ENCODE measurements at places on chromosomes 1 and 21.
A peak's percentile ranks its signal among the peaks of the same experiment; 100 is the strongest.

GRCh38 chr1:33093004-33093403 lies 12.1 kb downstream of the AZIN2 start:
- DNase-seq: peak; percentile 22

GRCh38 chr1:16019644-16020277 lies 1.9 kb upstream of the HSPB7 start:
- peak; percentile 18 for DNase-seq

DNA sequence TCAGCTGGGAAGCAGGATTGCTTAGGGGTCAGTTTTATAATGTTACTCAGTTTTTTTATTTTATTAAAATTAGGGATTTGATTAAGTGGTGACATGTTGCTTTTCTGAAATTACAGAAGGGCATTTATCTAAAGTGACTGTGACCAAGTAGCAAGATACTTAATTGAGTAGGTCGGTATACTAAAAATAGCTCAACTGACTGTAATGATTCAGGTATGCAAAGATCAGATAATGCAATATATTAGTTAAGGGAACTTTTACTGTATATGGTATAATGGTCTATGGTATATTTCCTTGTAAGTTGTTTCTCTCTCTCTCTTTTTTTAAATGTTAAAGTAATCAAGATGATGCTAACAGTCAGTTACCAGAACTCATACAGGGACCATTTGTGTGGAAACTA lies 26.2 kb downstream of the RLF start:
- no peak for DNase-seq

- peak; percentile 93 for DNase-seq
Observed at GRCh38 chr1:202810615-202811295, at the start of gene PCAT6. PCAT6 (plus strand) TSS chr1:202810954.

DNA sequence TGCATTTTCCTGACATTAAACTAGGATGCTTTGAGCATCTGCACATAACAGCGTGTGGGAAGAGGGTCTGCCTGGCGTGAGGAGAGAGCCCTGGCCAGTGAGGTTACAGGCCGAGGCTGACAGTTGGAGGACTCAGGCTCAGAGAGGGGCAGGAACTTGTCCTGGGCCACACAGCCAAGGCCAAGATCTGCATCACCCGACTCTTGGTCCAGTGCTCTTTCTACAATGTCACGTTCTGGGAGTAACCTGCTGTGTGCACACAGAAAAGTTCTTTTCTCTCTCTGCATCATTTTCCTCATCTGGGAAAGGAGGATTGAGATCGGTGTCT lies 42.8 kb upstream of the RUNX3 start:
- DNase-seq: no peak

GRCh38 chr1:44610527-44611148 lies 63.6 kb downstream of the TMEM53 start:
- DNase-seq: no peak

DNA sequence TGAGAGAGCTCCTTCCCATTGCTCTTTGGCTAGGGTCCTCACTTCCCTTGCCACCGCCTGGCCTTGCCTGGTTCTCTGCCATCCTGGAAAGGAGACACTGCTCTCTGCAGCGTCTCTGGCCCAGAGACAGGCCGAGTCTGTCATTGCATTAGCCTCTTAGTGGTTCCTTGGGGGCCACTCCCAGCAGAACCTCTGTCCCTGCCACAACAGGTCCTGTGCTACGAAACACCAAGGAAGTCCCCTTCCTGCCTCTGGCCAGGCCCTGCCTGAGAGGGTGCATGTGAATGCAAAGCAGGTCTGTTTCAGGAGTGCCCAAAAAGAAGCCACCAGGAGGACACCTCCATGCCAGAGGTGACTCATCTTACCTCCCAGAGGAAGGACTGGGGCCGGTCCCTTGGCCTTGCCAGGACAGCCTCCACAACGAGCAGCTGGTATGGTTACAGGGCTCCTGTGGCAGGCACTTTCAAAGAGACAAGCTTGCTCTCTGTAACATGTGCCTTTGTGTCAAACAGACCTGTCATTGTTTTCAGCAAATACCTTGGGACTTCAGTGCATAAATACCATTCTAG lies 59.6 kb downstream of the VPS26C start:
- peak; percentile 27 for DNase-seq

DNA sequence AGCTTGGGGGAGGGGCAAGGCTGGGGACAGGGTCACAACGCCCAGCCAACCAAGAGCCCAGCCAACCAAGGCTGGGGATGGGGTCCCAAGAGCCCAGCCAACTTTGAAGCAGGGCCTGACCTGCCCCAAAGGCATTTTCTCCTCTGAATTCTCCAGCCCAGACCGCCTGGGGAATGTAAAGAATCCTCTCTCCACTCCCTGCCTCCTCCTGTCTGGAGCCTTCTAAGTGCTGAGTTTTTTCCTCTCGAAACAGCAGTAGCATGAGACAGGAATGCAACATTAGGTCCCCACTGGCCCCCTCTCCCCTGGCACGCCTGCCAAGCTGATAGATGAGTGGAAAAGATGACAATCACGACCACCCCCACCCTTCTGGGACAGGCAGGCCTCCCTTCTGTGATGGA lies 17.0 kb downstream of the C1orf198 start:
- DNase-seq: no peak

GRCh38 chr1:157400766-157401165 lies 151.5 kb downstream of the FCRL5 start:
- DNase-seq: no peak

Data from LHCN-M2 (cell line).